ENCODE measurements at places on chromosomes 12 and 14.

DNA sequence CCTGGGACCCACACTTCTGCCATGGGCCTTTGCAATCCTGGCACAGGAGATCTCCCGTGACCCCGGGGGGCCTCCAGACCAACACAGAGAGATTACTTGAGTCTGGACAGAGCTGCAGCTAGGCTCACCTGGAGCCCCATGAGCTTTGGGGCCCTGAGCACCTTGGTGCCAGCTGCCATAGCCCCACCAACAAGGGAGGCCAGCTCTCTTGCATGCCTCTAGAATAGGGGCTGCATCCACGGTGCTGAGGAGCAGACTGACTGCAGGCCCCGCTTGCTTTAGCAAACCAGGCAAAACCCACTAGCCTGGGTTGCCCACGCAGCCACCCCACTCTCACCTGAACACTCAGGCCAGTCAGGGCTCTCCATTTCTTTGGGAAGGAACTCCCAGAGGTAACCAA, 3.7 kb upstream of the OR4N2 start:
- DNase-seq = no peak

- DNase-seq = no peak
Measured at GRCh38 chr12:7207866-7208625, 18.6 kb downstream of the PEX5 start.

GRCh38 chr14:36069535-36069900, 107.0 kb downstream of the PTCSC3 start:
- no peak for DNase-seq

DNA sequence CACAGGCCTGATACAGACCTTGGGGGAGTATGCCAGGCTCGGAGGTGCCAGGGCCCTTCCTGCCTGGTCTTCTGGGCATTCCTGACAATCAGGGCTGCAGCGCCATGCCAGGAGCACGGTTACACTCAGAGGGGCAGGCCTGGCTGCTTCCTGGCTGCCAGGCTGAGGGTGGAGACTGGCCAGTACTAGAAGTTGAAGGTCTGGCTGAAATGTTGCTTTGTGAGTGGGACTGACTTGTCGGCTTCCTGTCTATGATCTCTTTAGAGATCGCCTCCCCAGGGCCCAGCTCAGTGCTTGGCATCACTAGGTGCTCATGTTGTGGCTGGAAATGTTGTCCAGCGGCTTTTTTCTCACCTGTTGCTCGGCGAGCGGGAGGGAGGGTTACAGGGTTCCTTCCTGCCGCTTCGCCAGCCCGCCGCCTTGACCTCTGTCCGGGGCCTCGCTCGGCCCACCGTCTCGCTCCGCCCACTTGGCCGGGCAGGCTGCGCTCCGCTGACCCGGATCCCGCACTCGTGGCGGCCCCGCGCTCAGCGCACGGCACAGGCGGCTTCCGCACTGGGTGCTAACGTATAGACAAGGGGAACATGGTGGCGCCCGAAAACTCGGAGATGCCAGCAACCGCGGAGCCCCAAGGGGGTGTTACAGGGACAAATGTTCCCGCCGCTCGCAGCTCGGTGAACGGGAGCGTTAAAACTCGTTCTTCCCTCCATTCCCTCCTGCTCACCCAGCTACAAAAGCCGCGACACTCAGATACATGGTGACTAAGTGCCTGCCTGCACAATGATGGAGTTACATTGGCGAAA, 32.6 kb downstream of the PAPLN start:
- DNase-seq = no peak

- DNase-seq = no peak
Measured at GRCh38 chr14:102046337-102047278, 40.2 kb downstream of the HSP90AA1 start.

- DNase-seq = no peak
Measured at GRCh38 chr14:49049711-49050110, 536.5 kb downstream of the RPS29 start.

DNA sequence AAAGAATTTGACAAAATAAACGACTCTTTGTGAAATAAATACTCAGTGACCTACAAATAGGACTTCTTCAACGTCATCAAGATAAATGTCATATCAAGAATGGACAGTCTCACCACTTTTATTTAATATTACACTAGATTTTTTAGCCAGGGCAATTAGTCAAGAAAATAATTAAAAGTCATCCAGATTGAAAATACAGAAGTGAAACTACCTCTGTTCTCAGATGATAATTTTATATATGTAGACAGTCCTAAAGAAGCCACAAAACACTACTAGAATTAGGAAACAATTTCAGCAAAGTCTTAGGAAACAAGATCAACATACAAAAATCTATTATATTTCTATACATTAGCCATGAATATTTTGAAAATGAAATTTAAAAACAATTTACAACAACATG, 689.6 kb upstream of the SEL1L start:
- no peak for DNase-seq

DNA sequence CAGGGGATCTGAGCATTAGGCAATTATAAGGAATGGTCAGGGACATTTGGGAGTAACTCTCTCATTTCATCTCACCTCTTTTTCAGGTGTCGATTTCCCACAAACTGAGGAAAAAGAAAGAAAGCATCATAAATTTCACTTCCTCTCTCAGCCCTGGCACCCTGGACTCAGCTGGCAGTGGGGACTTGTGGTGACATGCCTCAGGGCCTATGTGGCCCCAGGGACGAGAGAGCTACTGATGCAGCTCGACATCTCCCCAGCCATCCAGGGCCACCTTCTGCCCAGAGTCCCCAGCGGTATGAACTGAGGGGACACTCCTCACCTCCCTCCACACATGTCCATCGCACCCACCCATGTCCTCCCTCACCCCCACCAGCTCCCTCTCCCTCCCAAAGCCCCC, 11.7 kb downstream of the TNFRSF1A start:
- DNase-seq = no peak

DNA sequence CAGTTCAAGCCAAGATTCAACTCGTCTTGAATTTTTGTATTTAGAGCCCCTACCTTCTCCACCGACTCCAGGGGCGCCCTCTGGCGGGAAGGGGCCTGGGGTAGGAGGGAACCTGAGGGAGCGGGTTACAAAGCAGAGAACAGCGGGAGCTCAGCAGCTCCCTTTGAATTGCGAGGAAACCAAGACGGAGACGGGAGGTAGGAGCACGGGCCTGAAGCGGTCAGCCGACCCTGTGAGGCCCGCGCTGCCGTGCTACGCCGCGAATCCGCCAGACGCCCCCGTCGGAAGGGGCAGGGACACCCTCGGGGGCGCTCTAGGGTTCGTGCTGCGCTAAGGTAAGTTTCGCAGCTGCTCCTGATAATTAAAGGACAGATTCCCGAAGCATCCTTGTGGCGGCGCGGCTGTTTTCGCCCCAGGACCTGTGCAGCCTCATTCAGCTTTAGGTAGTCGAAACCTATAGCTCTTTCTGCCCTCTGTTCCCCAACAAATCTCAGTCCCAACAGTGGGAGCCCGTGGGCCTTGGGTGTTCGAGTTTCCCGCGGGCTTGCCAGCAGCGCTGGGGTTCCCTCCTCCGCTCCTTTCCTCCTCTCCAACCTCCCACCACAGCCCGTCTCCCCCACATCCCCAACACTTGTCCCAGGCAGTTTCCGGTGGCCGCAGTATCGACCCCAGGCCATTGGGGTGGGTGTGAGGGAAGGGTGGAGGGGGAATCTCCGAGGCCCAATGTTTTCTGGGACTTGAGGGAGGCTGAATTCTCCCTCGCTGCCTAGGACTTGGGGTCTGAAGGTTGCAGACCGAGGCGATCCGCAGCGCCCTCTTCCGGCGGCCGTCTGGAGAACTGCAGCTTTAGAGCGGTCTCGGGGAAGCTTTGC, 5.1 kb upstream of the NKX2-1 start:
- DNase-seq = no peak

- DNase-seq = no peak
Measured at GRCh38 chr12:4270016-4270830, 3.3 kb upstream of the CCND2 start.

DNA sequence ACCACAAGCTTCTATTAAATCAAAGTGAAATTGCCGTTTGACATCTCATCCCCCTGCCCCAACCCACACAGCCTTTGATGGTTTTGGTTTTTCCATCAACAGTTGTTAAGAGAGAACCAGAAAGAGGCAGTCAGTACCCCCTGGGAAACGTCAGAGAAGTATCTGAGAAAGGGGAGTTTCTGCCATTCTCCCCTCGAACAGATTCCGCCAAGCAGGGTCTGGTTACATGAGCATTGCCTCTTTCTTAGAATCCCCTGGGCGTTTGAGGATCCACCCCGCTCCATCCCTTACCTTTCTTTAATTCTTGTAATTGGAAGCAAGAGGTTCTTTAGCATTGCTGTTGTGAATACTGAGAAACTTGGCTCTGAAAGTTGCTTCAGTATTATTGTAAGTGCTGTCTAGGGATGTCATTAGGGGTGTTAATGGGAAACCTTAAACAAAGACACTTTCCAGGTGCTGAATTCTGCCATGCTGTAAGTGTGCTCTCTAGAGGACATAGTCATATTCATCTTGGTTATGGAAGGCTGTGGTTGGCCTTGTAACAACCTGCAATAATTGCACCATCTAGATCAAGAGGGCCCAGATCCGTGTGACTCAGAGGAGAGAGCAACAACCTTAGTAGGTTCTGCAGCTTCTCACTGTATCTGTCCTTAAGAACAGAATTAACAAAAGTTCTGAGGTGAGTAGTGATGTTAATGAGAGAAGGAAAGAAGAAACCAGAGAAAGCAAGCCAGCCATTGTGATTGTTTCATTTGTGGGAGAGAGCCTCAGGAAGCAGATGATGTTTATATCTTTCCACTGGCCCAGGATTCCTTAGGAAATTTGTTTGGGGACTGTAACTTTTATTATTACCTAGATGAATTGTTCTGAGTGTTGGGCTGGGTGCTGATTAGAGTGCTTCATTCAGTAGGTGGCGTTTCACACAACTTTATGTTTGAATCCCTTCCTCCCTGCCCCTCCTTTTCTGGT, 9.0 kb downstream of the TMBIM6 start:
- DNase-seq = peak; percentile 29

- DNase-seq = no peak
Measured at GRCh38 chr14:105490267-105490571, 827 bp upstream of the TEDC1 start.

DNA sequence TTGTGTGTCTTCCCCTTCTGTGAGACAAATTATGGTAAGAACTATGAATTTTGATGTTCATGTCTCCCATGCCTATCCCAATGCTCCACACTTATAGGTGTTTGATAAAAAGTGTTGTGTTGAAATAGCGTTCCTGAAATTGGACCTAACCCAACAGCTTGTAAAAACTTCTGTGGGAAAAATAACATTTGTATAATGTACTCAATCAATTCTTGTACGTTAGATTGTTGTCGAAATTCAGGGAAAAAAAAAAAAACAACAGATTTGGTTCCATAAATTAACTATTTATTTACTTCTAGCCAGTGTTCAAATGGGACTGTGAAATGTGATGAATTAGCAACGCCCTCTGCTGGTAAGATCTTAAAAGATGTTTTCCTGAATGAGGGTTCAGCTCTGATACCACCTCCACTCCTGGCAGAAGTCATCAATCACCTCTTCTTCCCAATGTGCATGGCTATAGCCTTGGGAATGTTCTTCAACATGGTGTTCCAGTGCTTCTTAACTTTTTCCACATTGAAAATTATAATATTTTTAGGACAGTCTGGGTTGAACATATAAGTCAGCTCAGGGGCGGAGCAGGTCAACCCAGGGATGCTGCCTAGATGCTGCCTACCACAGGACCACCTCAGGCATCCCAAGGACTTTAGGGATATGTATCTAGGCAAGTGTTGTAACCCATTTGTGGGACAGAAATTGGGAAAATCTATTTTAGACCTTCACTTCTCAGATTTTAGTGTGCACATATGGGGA, 170.6 kb downstream of the OTOGL start:
- no peak for DNase-seq

DNA sequence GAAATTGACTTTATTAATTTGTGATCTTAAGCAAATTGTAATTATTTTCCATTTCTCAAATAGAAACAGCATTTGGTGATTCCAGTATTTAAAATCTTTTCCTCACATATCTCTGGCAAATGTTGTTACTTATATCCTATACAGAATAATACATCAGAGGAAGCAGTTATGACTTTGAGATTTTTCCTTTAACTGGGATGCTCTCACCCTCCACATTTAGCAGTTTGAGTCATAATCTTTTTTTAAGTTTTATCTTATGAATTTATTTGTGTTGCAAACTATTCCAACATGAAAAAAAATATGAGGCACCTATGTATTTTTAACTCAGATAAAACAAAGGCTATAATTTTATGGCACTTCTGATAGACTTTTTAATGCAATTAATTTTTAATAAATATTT, 311.8 kb downstream of the TMTC2 start:
- no peak for DNase-seq

Measured in stimulated activated CD8-positive, alpha-beta memory T cell treated with anti-CD3 and anti-CD28 coated beads, Interleukin-15, amount 100 ng/mL, for 4 hours (primary cell).